Cortex of kidney (tissue), 1 donor: ENCODE measurements at places on chromosomes 13 and 19.

GRCh38 chr13:32317716-32318465 lies 2.6 kb downstream of the BRCA2 start:
- DNase-seq: no peak

GRCh38 chr19:11221082-11221598 lies 18.3 kb upstream of the ANGPTL8 start:
- DNase-seq: no peak

GRCh38 chr19:17249887-17250548 lies 4.3 kb upstream of the NR2F6 start:
- DNase-seq: no peak

GRCh38 chr19:11361771-11362731 lies 6.8 kb downstream of the PLPPR2 start:
- DNase-seq: no peak

- DNase-seq: no peak
Measured at GRCh38 chr13:108573455-108573854, 56.0 kb upstream of the MYO16 start.

DNA sequence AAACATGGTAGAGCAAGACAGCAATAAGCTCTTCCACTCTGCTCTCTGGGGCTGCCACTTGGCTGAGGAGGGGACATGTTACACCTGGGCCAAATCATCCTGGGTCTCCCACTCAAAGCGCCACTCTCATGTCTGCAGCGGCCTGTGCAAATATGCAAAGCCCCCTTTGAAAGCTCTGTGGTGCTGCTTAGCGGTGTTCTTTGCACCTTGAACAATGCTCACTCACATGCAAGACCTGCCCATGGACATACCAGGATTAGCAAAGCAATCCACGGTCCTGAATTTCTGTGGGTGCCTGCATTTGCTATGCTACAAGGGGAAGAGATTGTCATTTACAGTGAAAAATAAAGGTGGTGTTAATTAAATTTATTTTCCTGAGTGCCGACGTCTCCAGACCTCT lies 48.6 kb downstream of the MRPL57 start:
- DNase-seq: no peak

DNA sequence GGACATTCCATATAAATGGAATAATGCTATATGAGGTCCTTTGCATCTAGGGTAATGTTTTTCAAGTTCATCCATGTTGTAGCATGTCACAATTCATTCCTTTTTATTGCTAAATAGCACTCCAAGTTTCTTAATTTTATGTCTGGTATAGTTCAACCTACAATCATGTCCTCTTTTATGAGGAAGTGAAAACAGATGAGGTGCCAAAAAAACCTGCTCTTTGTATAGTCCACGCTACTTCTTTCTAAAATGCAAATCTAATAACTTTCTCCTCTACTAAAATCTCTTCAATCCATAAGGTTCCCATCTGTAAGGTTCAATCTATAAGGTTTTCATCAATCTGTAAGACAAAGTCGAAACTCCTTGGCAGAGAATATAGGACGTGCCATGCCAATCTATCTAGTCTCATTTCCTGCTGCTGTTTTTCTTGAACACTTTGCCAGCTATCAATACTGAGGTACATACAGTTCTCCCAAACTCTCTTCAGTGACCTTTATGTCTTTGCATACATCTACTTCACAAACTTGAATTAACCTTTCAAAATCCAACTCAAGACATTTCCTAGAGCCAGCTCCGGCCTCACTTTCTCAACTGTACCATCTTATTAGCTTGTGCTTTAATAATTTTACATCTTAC lies 33.7 kb downstream of the INTS6 start:
- DNase-seq: no peak

DNA sequence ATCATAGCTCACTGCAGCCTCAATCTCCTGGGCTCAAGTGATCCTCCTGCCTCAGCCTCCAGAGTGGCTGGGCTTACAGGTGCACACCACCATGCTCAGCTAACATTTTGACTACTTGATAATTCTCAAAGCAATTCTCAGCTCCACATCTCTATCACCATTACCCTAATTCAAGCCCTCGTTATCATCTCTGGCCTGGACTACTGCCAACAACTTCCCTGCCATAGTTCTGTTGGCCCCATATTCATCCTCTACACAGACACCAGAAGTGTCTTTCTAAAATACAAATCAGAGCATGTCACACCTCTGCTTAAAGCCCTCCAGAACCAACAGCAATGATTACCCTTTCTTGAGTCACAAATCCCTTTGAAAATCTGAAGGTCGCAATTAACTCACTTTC lies 7.9 kb downstream of the FLT3 start:
- DNase-seq: no peak

- no peak for DNase-seq
Measured at GRCh38 chr19:8034178-8034525, 18.4 kb upstream of the CCL25 start.

DNA sequence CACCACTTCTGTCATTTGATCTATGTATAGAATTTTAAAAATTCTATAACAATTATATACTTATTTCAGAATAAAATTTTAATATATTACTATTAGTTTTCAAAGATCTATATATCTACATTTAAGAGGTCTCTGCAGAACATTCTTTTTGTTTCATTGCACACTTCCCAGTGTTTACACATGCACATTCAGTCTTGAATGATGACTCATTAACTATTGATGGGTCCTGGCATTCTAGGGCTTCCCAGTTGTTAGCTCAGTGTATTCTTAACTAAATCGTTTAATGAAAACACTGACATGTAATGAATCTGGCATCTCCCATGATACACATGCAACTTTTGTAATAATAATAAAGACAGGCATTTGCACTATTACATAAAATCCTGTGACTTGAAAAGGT lies 324.6 kb downstream of the KLF12 start:
- DNase-seq: no peak

DNA sequence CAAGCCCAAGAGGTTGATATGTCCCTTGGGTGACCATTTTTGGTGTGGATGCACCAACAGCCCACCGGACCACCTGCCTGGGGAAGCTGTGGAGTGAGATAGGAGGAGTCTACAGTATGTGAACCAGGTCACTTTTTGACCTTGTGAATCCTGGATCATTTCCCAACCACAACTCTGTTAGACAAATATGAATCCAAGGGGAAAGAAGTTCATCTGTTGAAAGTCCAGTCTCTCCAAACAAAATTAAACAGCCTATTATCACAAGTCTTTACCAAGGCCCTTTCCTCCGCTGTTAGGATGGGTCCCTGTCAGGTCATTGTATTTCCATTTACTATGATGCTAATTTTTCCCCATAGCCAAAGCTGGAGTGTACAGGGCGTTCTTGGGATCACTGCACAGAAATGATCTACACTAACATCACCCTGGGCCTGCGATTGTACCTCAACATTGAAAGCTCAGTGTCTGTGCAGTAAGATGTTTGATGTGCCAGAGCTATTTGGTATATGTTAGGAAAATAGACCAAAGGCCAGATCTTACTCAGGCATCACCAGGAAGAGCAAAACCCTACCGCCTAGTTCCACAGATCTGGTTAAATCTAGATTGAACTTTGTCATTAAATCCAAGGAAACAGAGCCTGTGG lies 117.1 kb downstream of the STARD13 start:
- no peak for DNase-seq

- DNase-seq: no peak
Measured at GRCh38 chr19:46890423-46891170, 29.8 kb downstream of the ARHGAP35 start.

- DNase-seq: no peak
Measured at GRCh38 chr19:40512473-40513344, 45.9 kb downstream of the SPTBN4 start.

GRCh38 chr13:113584870-113585671 lies 518 bp downstream of the TFDP1 start:
- no peak for DNase-seq

DNA sequence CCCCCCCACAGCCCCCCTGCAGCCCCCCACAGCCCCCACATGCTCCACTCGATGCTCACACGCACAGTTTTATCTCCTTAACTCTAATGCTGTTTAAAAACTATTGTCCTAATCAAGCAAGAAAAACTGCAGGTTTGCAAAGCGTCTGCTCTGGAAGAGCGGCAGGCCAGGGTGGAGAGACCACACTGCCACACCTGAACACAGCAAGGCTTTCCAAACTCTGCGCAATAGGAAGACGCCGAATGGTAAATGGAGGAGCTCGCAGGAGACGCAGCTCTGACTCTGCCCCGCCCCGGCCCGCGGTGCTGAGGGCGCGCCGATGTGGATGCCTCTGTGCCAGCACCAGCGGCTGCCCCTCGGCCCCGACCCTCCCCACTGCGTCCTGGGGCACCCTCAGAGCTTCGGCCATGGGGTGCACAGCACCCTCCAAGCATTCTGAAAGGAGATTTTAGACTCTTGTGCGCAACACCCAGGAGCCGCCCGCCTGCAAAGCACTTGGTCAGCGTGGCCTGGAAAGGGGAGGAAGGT lies 32.4 kb downstream of the RASA3 start:
- no peak for DNase-seq

GRCh38 chr19:16259385-16260159 lies 61.9 kb downstream of the AP1M1 start:
- DNase-seq: no peak

DNA sequence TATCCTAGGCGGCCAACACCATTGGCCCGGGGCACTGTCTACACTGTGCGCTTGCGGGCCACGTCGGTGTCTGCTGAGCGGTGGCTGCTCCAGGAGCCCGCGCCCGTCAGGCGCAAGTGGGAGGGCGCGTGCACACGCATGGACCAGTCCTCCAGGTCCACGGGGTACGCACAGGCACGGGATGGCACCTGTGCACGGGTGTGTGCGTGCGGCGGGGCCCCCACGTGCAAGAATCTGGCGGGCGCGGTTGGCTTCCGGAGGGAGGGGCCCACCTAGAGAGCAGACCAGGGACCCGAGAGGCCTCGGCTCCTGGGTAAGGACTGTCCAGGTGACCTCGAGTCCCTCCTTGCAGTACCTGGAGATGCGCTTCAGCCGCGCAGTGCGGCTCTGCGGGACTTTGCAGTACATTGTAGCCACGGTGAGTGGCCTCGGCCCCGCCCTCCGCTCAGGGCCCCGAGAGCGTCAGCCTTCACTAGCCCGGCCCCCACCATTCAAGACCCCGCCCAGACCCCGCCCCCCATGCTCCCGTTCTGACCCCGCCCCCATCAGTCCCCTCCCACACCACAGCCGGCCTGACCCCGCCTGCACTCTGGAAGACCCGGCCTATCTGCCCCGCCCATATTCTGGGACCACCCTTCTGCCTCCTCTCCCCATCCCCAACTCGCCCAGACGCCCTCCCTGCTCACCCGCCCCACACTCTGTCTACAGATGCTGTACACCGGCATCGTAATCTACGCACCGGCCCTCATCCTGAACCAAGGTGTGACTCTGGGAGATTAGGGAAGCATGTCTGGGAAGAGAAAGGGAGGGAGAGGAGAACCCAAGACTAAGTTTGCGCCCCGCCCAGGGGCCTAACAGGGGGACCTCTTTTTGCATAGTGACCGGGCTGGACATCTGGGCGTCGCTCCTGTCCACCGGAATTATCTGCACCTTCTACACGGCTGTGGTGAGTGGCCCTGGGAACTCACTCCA lies 2.3 kb downstream of the SLC5A5 start:
- no peak for DNase-seq

- DNase-seq: no peak
Measured at GRCh38 chr19:13784731-13785452, 10.4 kb upstream of the ZSWIM4 start.

DNA sequence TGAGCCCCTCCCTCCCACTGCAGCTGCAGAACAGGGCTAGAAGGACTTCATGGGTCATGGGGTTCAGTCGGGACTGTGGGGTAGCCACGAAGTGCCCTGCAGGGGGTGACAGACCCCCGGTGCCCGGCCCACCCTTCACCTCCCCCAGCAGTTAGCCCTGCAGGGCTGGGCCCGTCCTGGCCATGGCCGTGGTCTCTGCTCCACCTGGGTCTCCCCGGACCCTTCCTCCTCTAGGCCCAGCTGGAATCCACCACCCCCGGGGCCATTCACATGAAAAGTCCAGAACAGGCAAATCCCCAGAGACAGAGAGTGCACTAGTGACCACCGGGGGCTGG lies 17.3 kb downstream of the MKNK2 start:
- no peak for DNase-seq

- DNase-seq: no peak
Measured at GRCh38 chr19:43433358-43433673, 18.6 kb downstream of the TEX101 start.

DNA sequence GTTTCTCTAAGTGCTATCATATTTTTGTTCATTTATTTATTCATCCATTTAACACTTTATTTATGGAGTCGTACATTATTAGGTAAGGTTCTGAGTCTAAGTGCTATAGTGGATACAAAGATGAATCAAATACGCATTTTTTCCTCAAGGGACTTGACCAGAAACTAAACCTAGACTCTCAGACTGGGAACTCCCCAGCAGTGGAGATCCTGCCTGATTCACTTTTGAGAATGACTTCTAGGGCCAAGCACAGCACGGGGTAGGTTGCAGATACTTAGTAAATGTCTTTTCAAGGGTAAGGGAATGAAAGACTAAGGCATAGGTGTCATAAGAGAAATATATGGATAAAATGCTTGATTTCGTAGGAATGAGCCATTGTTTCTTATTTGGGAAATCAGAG lies 7.2 kb downstream of the DNAJC15 start:
- no peak for DNase-seq

DNA sequence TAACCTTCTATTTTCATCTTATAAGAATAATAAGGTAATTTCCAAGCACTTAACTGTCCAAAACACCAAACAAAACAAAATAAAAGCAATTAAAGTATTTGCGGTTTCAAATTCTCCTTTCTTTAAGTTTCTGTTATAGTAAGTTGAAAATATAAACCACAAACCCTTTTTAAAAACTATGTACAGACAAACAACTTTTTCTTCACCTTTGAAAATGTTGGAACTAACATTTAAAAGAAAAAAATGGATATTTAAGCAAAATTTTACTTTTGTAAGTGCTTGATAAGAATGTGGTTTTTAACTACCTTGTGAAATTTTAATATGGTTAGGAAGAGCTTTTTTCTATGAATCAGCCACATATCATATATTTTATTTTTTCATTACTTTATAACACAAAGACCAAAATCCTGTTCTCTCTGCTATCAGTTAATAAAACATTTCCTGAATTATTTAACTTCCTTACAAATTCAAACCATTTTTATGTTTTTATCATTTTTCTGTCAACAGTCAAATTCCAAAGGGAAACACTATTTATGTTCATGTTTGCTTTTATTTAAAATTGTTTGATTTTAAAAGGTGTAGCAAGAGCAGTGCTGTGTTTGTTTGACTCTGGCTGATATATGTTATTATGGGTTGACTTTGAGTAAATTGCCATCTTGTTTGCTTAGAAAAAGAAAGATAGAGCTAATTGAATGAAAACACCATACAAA lies 554.1 kb upstream of the KLHL1 start:
- DNase-seq: no peak

- no peak for DNase-seq
Measured at GRCh38 chr13:60887711-60888110, 490.7 kb downstream of the TDRD3 start.

DNA sequence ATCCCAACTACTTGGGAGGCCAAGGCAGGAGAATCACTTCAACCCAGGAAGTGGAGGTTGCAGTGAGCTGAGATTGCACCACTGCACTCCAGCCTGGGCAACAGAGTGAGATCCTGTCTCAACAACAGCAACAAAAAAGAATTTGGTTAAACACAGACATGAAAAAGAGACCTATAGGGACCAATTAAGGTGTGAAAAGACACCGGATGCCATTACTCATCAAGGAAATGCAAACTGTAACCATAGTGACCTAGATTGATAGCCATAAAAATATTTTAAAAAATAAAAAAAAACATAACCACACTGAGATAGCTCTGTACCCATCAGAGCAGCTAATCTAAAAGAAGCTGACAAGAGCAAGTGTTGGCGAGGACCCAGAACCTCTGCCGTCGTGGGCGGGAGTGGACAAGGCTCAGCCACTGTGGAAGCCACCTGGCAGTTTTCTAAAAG lies 37.1 kb upstream of the ISYNA1 start:
- no peak for DNase-seq

GRCh38 chr13:110330491-110331011 lies 23.5 kb downstream of the COL4A2 start:
- no peak for DNase-seq
